ENCODE measurements at places on chromosomes 2 and 18. TPM values are rescaled to one million over a fixed set of nuclear protein-coding genes. Genes with fewer than 3 reads are reported as not detected.

DNA sequence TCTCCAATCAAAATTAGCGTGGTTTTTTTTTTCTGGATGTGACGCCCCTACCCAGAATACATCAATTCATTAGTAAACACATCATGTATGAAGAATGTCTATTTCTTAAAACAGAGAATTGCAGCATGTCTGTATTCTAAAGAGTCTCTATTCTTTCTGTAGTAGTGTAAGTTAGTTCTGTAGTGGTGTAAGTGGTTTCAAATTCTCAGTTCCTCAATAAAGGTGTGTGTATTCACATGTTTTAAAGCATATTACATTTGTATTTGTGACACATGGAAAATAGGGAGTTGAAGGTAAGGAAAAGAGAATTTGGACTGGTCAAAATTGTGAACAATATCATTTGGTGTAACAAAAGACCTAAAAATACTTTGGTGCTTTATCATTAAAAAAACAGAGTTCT lies 8.0 kb upstream of the GPR75 start:
- DNase-seq: no peak

DNA sequence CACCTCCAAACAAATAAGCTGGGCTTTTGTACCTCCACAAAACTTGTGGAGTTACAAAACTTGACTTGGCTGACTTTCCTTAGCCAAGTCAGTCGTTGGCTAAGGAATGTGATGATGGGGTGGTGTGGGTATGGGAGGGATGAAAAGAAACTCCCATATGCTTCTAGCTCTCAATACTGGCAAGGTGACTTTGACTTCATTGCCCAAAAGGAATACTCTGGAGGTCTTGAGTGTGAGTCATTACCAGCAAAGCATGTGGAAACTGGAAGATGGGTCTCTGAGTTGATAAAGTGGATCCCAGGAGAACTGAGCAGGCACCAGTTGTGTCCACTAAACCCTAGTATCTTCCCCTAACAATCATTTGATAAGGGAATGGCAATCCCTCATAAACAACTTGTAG lies 226.7 kb downstream of the GULP1 start:
- no peak for DNase-seq

GRCh38 chr2:70975237-70975636 lies 3.2 kb upstream of the ANKRD53 start:
- no peak for DNase-seq

- peak; percentile 62 for DNase-seq
Measured at GRCh38 chr2:229980431-229981184, 58.3 kb downstream of the FBXO36 start.

DNA sequence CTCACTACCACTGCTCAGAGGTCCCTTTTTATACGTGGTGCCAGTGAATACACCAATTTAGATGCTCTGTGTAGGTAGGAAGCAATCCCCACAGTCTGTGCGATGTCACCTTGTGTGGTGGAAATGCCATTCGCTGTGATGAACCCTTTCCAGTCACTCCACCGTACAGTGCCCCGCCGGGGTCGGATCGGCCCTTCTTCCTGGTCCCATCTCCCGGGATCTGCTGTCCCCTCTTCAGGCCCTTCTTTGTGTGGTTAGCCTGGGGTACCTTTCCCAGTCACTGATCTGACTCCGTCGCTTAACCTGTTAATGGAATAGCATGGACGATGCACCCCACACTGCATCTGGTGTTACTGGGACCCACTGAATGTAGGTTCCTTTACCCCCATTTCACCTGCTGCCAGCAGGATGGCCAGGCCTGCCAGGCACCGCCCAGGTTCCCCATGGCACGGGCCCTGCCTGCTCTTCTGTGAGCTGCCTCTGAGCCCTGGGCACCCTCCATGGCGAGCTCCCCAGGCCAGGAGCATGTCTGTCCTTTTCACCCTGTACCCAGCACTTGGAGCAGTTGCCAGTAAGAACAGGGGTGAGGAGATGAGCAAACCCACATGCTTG lies 18.0 kb downstream of the TWIST2 start:
- no peak for DNase-seq

DNA sequence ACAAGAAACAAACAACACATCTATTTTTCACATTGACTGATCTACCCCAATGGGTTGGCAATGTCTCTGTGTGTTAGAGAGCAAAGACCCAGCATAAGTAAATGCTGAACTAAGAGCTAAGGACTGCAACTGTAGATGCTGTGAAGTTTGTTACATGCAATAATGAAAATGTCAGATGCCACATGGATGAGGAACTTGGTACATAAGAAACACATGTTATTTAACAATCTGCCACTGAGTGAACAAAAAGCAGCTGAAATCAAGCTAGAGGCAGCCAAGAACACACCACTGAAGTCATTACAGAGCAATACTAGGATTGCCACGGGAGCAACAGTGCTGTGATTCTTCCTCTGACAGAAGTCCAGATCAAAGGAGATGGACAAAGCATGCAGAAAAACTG lies 389.4 kb downstream of the CDH2 start:
- no peak for DNase-seq

The CCL20 gene
- total RNA-seq: not detected

The POTEI gene
- not detected for total RNA-seq
